ENCODE measurements at places on chromosomes 2 and 18.

GRCh38 chr18:61281431-61281830 is 51.8 kb upstream of the CDH20 start:
- DNase-seq: no peak

GRCh38 chr18:46068763-46069162 is 3.3 kb downstream of the PSTPIP2 start:
- no peak for DNase-seq

DNA sequence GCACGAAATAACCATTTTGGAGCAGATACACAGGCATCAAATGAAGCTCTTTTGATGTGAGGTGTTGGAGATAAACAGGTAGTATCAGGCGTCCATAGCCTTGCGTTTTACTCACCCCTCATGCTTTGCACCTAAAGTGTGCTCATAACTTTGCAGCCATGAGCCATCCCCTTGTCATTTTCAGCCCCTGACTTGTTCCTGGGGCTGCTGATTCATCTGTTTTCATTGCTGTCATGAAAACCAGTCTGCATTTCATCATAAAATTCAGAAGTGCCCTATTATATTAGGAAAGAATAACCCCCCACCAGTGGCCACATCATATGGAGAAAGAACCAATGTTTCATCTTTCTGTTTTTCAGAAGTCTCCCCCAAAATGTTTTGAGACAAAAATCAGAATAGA is 329.7 kb upstream of the NRP2 start:
- DNase-seq: no peak

- DNase-seq: no peak
Measured at GRCh38 chr2:203501873-203502272, 33.2 kb downstream of the RAPH1 start.

DNA sequence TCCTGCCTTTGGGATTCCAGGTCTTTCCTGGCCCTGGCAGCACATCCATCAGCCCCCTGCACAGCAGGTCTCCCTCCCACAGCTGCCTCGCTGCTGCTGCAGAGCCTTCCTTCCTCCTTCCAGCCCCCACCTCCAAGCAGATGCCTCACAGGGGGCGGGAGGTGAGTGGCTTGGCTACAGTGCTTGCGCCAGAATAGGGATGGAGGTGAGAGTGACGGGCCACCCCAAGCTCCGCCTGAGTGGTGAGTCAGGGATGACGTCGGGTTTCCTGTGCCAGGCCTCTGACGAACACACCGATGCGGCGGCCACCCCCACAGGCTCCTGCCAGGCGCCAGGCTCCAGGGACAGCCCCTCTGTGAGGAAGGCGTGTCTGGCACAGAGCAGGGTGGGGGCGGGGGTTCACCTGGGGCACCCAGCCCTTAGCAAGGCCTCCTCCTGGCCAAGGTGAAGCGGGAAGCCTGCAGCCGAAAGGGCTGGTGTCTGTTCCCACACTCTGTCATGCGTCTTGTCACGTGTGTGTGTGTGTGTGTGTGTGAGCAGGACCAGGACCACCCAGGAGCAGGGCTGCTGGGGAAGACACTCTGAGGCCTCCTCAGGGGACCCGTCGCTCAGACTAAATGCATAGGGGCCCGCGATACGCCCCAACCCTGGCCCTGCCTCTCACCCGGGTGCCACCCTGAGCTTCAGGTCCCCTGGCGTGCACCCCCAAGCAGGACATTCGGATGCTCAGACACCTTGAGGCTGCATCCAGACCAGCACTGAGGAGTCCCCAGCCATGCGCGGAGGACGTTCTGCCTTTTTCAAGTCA is 3.4 kb upstream of the DUSP2 start:
- DNase-seq: peak; percentile 90

DNA sequence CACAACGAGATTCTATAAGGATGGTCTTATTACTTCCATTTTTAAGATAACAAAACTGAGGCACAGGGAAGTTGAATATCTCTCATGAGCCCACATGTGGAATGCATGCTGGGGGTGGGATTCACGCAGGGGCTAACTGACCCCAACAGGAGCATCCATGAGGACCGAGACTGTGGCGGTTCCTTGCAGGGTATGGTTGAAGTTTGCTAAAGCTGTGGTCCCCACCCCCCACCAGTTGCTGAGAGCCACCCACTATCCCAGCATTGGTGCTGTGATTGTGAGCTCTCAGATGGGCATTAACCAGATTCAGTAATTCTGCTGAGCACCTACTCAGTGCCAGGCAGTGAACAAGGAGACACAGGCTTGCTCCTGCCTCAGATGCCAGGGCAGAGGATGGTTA is 116.0 kb upstream of the TEX51 start:
- no peak for DNase-seq

- DNase-seq: no peak
Measured at GRCh38 chr2:42036940-42037339, 10.9 kb upstream of the PKDCC start.

- no peak for DNase-seq
Measured at GRCh38 chr2:171419333-171419732, 14.5 kb downstream of the METTL8 start.

DNA sequence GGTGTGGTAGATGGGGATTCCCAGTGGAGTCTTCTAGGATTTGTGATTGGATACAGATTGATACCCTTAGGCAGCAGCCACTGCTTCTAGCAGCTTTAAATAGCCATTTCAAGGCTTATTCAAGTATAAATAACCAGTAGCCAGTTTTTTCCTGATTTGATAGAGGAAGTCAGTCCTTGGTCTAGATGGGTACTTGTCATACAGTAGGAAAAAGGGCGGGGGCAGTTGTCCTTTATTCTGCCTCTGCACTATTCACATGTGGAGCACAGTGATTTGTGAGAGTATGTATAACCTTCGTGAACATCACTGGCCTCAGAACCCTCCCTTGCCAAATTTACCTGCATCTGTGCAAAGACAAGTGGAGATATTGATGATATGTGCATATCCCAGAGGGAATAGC is 6.8 kb downstream of the PPP1CB start:
- no peak for DNase-seq

DNA sequence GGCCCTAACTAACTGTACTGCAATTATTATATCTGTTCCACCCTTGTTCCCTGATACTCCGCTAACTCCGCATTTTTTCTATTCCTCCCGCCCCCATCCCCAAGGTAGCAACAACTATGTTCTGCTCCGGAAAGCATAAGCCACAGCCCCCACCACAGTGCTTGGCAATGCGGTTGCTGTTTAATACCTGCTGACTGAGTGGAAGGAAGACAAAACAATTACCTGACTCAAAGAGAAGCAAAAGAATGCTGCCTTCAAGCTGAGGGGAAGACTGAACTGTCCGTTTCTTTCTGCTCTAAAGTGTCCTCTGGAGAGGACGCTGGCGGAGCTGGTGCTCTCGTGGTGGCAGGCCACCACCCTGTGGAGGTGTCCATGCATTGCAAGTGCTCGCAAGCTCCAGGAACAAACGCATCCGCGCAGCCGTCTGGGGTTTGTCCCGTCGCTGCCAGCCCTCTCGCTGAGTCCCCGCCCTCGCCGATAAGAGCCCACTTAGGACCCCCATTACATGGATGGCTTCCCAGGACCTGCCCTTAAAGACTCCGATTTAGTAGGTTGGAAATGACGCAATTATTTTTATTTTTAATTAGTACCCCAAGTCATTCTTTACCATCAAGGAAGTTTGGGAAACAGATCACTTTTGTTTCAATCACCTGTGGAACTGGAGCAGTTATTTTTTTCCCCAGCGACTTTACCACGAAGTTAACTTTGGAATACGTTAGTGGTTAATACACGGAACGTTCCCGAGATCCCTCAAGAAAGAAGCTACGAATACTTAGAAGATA is 1.6 kb upstream of the MYL12A start:
- DNase-seq: peak; percentile 92

DNA sequence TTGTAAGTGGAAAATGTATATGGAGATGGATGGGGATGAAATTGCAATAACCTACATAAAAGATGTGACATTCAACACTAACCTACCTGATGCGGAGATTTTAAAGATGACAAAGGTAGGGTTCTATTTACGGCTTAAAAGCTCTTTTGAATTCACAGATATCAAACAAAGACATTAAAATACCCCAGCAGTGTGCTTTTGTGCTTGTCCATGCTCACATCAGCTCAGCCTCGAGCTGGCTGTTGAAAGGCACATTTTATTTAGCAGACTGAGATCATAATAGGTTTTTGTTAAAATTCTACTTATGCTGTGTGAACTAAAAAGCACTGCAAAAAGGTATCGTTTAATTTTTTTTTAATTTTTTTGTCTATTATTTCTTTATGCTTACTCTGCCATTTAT is 96.0 kb upstream of the CDCA7 start:
- DNase-seq: no peak

- DNase-seq: peak; percentile 54
Measured at GRCh38 chr2:16665748-16666448, at the start of gene CYRIA. Gene CYRIA (minus strand): TSS chr2:16665834. CDS start chr2:16588119, 77,715 bp downstream.

DNA sequence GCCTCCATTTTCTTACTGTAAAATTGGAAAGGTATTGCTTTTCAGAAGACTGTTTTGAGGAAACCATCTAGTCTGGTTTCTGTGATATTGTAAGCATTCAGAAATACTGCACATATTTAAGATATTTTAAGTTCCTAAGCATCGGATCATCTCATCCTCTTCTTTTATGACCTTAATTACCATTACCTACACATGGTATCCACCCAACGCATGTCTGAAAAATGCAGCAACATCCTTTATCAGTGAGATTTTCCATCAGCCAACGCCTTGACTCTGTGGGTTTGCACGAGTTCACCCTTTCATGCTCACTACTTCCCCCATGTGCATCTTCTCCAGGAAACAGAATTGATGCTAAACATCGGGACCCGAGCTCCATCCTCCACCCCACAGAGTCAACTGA is 84.3 kb downstream of the COL4A4 start:
- DNase-seq: no peak

GRCh38 chr2:134609924-134610513 is 108.8 kb downstream of the TMEM163 start:
- DNase-seq: no peak

- no peak for DNase-seq
Measured at GRCh38 chr2:136021976-136022375, 36.5 kb upstream of the DARS1 start.

DNA sequence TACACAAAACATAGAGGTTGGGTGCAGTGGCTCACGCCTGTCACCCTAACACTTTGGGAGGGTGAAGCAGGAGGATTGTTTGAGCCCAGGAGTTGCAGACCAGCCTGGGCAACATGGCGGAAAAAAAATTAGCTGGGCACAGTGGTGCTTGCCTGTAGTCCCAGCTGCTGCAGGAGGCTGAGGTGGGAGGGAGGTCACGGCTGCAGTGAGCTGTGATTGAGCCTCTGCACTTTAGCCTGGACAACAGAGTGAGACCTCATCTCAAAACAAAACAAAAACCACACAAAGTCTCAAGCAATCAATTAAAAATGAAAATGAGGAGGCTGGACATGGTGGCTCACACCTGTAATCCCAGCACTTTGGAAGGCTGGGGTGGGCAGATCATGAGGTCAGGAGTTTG is 4.9 kb downstream of the NOP58 start:
- peak; percentile 44 for DNase-seq

DNA sequence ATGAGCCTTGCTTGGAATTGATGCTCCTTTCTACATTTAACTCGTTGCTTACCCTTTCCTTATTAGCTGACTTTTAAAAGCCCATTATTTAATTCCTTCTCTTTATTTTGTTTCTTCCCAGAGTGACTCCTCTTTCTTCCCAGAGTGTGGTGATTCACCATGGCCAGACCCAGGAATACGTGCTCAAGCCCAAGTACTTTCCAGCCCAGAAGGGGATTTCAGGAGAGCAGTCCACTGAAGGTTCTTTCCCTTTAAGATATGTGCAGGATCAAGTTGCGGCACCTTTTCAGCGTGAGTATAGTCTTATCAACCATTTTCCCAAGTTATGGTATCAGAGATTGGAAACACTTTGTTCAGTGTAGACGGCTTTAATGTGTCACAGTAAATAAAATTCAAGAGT is 163.7 kb downstream of the LTBP1 start:
- DNase-seq: no peak

DNA sequence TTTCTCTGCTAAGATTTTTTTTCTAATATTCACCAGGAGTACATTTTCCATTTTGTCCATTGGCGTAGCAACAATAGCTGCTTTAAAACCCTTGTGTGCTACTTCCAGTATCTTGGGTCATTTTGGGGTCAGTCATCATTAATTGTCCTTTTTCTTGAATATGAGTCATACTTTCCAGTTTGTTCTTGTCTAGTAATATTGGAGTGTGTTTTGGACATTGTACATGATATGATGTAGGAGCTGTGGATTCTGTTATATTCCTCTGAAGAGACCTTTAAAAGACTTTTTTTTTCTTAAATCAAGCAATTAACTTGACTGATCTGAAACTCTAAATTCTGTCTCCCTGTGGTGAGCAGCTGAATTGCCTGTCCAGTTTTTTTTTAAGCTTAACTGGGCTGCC is 40.8 kb downstream of the AGPS start:
- no peak for DNase-seq

DNA sequence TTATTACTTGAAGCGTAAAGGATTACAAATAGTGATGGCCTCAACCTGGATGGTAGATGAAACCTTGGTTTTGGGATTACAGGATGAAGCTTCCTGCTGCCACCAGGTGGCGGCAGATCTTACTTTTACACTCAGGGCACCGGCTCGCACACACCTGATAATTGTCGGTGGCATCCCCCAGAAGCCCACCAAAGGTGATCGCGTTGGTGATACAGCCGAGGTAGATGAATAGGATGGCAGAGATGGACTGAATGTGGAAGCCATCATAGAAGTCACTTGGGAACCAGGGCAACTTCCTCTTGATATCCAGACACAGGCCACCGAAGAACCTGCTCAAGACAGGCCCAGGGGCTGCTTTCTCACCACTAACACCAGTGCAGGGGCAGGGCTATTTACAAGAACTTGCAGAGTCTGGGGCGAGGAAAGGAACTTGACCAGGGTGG is 51.8 kb downstream of the MTHFD2 start:
- peak; percentile 70 for DNase-seq

- DNase-seq: no peak
Measured at GRCh38 chr2:16338026-16338425, 327.6 kb downstream of the CYRIA start.

- no peak for DNase-seq
Measured at GRCh38 chr2:240287496-240288086, 147.1 kb upstream of the OTOS start.

DNA sequence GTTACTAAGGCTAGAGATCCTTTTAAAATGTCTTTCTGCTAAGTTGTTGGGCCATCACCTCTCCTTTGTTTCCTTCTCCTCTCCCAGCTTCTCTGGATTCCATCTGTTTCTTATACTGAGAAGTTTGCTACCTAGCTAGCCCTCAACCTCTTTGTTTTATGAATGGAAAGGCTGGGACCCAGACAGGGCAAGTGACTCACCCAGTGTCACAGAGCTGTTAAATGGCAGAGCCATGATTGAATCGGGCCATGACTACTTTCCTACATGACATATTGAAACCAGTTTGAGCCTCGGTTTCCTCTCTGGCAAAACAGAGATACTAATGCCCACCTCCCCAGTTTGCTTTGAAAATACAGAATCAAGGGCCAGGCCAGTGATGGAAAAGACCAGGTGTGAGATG is 24.1 kb downstream of the REEP1 start:
- DNase-seq: no peak

- DNase-seq: no peak
Measured at GRCh38 chr18:22816266-22817176, 116.6 kb upstream of the RBBP8 start.

DNA sequence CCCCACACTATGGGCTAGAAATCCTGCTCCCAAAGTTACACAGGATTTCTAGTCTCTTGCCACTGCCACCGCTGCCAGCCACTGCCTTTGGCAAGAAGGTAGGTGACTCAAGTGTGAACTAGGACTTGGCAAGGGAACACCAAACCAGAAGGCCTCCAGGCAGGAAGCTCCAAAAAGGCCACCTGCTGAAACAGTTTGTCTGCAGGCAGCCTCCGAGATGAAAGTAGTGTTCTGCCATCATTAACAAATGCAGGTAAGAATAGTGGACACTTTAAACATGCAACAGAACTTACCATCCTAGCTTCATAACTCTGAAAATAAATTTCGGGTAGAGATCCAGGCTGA is 3.9 kb downstream of the ANKRD44 start:
- DNase-seq: peak; percentile 63
